Inflammatory macrophage treated with lipopolysaccharide for 1 hour (primary cell): ENCODE measurements at places on chromosomes 6 and 20.

GRCh38 chr6:140909156-140909555, 1223.6 kb upstream of the GJE1 start:
- no peak for DNase-seq

- DNase-seq = no peak
These were observed 10.7 kb downstream of the BHLHE23 start for GRCh38 chr20:62995898-62996595.

DNA sequence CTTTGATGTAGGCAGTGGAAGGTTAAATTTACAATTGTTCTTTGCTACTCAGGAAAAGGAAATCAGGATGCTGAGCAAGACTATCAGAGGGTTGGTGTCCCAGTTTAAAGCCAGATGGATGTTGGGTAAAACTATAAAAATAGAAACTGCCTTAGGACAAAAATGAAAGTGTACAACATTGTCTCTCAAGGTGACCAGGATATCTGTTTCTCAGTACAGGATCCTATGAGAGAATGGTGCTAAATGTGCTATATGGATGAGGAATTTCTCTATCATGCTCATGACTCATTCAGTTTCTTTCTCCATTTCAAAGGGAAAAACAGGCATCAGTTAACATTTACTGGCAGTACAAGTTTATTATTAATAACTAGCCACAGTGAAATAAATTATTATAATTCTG, 534.2 kb upstream of the GJE1 start:
- DNase-seq = no peak

DNA sequence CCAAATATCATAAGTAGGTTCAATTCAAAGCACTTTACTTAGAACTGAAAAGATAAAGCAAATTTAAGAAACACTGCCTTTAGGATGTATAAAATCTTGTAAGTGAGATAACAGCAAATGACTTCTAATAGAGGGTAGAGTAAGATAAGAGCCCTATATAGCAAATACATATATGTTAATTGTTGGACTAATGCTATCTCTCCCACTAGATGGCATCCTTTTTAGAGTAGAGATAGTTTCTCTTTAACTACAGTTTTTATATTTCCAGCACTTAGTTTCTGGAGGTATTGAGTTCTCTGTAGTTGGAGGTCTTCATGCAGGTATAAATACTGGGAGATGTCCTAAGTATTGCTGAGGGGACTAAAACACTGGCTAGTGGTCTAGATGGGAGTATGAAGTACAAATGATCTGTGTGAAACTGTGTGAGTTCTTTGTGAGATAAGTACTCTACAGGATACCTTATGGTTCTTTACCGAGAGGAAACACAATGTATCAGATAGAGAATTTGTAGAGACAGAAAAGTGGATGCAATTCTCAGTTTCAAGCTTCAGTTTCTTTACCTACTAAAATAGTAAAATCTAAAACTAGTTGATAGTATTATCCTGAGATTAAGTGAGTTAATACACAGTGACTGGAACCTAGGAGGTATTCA, 399.3 kb downstream of the KHDRBS2 start:
- no peak for DNase-seq

GRCh38 chr6:18154507-18155149, at the start of gene TPMT:
TSS of gene TPMT (minus strand) at chr6:18155077. CDS start at chr6:18149127, 5,950 bp downstream.
- DNase-seq = no peak

DNA sequence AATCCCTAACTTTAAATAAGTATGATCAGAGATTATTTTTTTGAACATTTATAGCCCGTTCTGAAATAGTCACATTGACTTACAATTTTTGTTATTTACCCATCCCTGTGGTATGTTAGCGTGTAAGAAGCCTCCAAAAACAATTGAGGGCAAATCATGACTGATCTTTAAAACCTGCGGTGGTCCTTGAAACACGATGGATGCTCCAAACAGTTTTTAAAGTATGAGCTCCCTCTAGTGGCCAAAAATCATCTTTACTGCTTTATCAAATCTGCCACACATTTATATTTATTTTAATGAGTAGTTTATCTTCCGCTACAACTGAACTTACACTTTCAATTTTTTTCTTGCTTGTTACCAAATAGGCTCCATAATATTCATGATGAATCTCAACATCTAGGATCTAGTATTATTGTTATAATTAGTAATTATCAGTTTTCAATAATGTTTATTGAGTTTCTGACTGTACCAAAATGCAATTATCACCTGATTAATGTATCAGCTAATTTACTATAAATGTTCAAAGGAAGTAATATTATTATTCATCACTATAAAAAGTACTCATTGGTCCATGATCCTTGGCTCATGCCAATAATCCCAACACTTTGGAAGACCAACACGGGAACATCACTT, 52.2 kb downstream of the MARCKS start:
- DNase-seq = peak; percentile 35

GRCh38 chr20:20823476-20823881, 111.0 kb upstream of the RALGAPA2 start:
- peak; percentile 51 for DNase-seq

- DNase-seq = no peak
These were observed 3.2 kb upstream of the APCDD1L start for GRCh38 chr20:58518387-58518786.

DNA sequence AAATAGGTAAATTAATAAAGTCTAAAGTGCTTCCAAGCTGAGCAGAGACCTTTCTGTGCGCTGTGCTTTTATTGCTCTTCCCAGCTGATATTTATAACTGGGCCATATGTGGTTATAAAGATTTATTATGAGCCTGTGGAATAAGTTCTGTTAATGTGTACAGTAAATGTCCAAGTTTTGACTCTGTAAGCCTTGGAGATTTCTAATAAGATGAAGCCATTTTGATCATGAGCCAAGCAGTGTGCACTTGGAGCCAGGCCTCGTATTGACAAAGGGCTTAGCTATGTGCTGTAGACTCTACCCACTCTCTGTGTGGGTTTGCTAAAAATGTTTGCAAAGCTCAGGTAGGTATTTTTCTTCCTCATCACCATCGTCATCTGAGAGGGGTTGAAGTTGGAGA, 361.1 kb downstream of the FOXA2 start:
- no peak for DNase-seq

DNA sequence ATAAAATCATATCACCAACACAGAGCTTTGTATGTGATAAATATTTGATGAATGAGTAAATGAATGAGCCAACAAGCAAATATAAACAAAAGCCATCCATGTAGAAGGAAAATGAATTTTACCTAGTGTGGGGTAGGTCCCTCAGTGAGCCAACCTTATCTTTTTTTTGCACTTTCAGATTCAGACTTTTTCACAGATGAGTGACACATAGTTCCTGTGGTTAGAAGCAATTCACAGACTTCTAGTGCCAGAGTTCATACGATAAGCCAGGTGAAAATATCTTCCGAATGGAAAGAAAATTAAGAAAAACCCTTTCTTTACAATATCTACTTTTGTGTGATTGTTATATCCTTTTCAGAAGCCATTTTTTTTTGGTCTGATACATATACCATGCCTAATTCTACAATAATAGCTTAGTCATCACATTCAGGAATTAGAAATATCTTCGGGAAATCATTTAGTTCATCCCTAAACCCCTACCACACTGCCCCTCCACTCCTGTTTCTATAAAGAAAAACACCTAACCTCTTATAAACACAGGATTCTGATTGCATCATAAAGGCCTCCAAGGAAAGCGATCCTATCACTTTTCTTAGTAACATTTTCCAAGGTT, 82.7 kb upstream of the CNR1 start:
- no peak for DNase-seq

GRCh38 chr20:34922654-34923381, 32.8 kb downstream of the GSS start:
- DNase-seq = no peak

DNA sequence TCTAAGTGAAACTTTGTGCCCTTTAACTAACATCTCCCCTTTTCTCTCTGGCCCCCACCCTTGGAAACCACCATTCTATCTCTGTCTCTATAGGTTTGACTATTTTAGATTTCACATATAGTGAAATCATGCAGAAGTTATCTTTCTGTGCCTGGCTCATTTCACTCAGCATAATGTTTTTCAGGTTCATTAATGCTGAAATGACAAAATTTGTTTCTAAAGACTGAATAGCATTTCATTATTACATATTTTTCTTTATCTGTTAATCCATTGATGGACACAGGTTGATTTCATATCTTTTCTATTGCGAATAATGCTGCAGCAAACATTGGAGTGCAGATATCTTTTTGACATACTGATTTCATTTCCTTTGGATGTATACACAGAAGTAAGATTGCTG, 30.7 kb downstream of the MEI4 start:
- DNase-seq = no peak

DNA sequence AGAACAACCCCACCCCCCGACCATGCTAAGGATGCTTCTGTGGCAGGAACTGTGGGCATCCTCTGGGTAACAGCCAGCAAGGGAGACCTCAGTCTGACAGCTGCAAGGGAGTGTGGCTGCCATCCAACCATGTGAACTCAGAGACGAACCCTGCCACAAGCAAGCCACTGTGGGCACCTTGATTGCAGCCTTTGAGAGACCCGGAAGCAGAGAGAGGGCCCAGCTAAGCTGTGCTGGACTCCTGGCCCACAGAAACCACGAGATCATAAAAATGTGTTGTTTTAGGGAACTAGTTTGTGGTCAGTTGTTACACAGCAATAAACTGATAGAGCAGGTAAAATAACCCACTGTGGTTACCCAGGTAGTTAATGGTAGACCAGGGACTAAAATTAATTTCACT, 414.6 kb downstream of the CDH26 start:
- no peak for DNase-seq

DNA sequence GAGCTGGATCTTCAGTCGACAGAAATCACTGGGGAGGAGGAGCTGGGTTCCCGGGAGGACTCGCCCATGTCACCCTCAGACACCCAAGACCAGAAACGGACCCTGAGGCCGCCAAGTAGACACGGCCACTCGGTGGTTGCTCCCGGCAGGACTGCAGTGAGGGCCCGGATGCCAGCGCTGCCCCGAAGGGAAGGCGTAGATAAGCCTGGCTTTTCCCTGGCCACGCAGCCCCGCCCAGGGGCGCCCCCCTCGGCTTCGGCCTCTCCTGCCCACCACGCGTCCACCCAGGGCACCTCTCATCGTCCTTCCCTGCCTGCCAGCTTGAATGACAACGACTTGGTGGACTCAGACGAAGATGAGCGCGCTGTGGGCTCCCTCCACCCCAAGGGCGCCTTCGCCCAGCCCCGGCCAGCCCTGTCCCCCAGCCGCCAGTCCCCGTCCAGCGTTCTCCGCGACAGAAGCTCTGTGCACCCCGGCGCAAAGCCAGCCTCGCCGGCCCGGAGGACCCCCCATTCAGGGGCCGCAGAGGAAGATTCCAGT, 63.0 kb downstream of the FNDC1 start:
- no peak for DNase-seq

- no peak for DNase-seq
These were observed 4.5 kb downstream of the TMEM14A start for GRCh38 chr6:52675372-52675771.

GRCh38 chr20:54118220-54119001, 48.0 kb upstream of the BCAS1 start:
- DNase-seq = no peak

GRCh38 chr6:4323322-4323721, 187.9 kb upstream of the ECI2 start:
- no peak for DNase-seq

DNA sequence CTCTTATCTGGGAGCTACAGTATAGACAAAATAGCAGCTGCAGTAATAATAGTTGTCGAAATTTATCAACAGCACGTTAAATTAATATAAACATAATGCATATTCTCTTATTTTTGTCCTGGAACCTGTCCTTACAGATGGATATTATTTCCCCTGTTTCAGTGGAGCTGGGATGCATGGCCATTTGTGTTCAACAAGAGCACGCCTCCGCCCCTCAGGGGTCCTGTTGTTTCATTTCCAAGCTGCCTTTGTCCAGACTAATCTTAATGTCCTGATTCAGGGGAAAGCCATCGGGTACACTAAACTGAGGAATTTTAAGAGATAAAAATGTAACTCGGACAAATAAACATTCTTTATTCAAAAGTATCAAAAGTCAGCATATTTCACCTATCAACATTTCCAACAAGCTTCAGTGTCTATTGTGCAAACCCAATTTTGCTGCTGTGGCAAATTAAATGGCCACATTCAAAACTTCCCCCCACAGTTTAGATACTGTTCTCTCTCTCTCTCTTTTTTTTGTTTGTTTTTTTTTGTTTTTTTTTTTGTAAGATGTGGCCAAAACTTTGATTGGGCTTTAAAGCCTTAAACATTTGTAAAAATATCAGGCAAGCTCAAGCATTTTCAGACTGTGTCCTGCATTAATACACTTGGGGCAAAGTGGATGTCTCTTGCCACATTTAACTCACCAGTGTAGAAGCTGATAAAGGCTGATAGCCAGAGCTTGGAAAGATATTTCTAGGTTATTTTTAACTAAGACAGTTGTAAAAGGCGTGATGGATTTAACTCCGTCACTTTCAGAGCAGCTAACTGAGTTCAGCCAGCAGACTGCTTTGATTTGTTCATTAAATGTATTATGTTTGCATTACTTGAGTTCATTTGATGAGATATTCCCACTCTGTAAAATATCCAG, 112.5 kb upstream of the QKI start:
- DNase-seq = no peak

DNA sequence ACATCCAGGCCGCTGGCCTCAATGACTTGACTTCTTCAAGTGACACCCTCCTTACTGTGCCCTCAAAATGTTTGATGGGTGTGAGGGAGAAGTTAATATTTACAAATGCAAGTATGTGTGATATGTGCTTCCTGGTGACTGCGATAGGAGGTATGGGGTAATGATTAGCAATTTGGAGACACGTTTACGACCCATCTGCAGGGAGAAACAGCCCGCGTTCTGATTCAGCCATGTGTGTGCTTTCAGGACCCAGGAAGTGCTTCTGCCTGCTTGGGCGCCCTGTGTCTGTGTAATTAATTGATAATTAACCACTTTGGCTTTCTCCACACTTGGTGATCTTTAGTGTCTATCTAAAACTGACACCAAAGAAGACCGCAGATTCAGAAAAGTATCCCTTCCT, 25.0 kb downstream of the SIRPA start:
- DNase-seq = no peak

GRCh38 chr20:45266977-45267376, 12.6 kb upstream of the SLPI start:
- no peak for DNase-seq

- peak; percentile 47 for DNase-seq
These were observed 9.0 kb downstream of the TEAD3 start for GRCh38 chr6:35487658-35488516.

DNA sequence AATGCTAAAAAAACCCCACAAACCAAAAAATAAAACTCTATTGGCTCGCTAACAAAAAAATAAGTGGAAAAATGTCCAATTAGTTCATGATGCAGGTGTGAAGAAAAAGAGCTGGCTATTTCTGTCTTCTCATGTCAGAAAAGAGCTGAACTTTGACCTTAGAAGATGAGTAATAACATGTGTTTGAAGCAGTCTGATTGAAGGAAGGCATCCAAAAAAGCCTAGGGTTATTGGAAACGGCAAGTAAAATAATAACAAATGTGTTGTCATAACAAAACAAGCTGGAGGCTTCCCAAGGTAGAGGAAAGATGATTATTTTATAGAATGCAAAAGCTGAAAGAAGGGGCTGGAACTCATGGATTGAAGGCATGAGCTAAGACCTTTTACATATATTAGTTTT, 94.4 kb upstream of the FAM184A start:
- no peak for DNase-seq
